ENCODE measurements at places on chromosomes 13 and 19.

GRCh38 chr19:16605553-16605994 lies 22.4 kb downstream of the MED26 start:
- no peak for DNase-seq

DNA sequence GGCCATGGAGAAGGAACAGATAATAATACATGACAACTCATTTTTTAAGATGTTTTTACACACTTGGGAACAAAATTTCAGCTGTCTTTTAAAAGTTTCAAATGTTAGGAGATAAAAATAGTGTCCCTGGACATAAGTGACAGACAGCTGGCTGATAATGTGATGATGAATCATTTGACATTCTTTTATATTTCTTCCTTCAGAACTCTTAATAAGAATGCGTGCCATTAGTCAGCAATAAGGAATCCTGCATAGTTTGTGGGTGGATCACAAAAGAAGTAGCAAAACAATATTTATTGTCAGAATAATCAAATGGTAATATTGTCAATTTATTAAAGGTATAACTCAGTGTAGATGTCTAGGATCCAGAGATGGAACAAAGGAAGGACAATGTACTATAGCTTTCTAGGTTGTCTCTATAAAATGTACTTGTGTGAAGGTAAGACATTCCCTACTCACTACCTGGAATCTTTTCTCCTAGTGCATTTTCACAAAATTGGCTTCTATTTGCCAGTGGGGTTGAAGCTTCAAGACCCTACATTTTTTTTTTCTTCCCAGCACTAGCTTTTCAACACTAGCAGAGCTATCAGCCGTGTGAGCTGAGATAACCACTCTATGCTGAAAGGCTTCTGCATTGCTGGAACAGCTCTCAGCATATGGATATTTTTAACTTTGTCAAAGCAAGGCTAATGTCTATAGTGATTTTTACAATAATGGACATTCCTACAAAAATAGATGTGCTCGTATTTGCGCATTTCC lies 175.6 kb upstream of the SLITRK6 start:
- no peak for DNase-seq

GRCh38 chr13:73142071-73142470 lies 83.3 kb downstream of the KLF5 start:
- DNase-seq = no peak

- no peak for DNase-seq
Observed at GRCh38 chr13:51240958-51241357, 18.8 kb downstream of the FAM124A start.

GRCh38 chr13:96071504-96071903 lies 18.3 kb upstream of the UGGT2 start:
- DNase-seq = no peak

DNA sequence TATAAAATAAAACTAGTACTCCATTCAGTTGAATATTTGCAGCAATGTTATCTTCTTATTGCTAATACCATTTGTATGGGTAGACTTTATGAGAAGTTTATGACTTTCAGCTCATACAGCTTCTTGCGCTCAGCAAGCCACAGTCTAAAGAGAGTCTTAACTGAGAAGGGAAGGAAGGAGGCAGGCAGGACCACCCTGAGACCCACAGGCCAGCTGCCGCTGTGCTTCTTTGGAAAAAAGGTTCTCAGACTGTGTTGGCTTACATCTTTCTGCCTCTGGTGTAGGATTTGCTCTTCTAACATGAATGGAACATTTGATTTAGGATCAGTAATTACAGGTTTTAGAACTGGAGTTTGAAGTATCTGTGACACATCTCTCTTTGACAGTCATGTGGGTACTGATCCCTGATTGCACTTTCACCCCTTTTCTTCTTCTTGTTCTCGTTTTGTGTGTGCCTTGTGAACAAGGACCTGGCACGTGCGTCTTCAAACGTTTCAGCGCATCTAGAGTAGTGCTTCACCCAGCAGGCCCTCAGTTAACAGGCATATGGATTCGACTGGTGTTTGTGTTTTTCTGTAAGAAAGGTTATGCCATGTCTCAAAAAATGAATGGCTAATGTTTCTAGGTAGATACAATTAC lies 7.1 kb upstream of the GPR18 start:
- DNase-seq = no peak

GRCh38 chr13:60562096-60562780 lies 165.2 kb downstream of the TDRD3 start:
- DNase-seq = no peak

- DNase-seq = no peak
Observed at GRCh38 chr19:338421-338820, 6.2 kb downstream of the MIER2 start.

- DNase-seq = no peak
Observed at GRCh38 chr13:98406971-98407370, 169.9 kb downstream of the STK24 start.

GRCh38 chr13:75309981-75310580 lies 171.9 kb downstream of the TBC1D4 start:
- DNase-seq = no peak

GRCh38 chr13:26678796-26679195 lies 81.8 kb downstream of the GPR12 start:
- DNase-seq = no peak

DNA sequence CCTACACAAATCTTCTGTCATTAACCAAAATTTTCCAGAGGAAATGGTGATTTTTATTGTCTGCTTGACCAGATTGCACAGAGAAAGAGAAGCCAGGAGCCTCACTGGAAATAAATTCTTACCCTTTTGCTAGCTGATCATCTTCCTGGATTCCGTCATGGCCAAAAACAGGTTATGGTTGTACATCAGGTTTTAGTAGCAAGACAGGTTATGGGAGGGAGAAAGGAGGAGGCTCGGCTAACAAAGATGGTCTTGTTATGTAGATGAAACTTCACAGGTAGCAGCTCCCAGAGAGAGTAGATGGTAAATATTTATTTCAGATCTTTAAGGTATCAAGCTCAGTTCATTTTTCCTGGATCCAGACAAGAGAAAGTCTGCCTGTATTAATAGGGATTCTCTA lies 19.7 kb upstream of the CEACAM3 start:
- DNase-seq = no peak

DNA sequence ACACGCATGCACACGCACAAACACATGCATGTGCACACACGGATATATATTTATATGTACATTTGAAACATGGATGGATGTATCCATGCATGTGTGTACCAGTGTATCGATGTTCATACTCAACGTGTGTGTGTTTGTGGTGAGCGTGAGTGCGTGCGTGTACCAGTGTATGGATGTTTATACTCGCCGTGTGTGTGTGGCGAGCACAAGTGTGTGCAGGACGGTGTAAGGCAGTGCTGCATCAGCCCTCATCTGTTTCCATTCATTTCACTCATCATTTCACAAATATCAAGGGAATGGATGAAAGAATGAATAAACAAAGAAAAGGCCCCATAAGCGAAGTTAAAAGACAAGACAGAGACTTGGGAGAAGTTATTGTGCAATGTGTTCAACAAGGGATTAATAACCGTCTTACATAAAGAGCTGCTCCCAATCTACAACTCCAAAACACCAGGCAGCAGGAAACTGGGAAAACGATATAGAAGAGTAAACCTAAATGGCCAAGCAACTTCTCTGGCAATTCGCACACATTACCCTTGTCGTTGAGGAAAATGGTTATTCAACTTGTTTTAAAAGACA lies 21.7 kb upstream of the MIER2 start:
- DNase-seq = no peak

GRCh38 chr13:102935896-102936321 lies 90.1 kb downstream of the ERCC5 start:
- no peak for DNase-seq

- no peak for DNase-seq
Observed at GRCh38 chr19:49488863-49489537, 1.6 kb downstream of the RPL13A start.

GRCh38 chr19:55540619-55541018 lies 3.7 kb upstream of the SBK2 start:
- no peak for DNase-seq

DNA sequence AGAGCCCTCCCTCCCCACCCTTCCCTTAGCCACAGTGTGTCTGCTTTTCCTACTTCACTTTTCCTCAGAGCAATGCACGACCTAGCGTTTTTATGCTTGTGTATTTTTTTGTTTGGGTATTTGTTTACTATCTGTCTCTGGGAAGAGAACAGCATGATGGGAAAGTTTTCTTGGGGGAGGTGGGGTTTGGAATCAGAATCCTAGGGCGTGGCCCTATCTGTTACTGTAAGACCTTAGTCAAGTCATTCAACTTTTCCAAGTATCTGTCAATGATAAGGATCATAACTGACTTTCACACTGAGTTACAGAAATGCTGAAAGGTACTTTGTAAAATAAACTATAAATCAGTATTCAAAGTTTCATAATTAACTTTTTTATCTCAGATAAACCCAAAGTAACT lies 146.3 kb upstream of the WASF3 start:
- no peak for DNase-seq

- peak; percentile 66 for DNase-seq
Observed at GRCh38 chr19:44648631-44649251, 5.0 kb downstream of the PVR start.

- DNase-seq = peak; percentile 6
Observed at GRCh38 chr19:39937094-39937720, 2.8 kb upstream of the FCGBP start.

GRCh38 chr19:934197-934840 lies 8.5 kb downstream of the ARID3A start:
- DNase-seq = no peak

DNA sequence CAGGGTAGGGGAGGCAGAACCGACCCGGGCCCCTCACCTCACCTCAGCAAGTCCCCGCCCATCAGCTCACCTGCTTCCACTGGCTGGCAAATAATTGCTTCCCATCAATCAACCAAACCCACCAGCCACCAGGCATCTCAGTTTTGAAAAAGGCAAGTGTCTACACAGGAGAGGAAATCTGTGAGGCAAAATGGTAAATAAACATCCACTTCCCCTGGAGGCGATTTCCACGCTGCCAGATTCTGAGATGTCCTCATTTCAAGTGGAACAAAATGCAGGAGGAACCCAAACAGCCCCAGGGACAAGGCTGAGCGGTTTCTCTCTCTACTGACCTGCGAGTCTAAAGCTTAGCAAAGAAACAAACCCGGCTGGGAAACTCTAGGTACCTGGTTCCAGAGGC lies 117.5 kb downstream of the CRYL1 start:
- DNase-seq = no peak

DNA sequence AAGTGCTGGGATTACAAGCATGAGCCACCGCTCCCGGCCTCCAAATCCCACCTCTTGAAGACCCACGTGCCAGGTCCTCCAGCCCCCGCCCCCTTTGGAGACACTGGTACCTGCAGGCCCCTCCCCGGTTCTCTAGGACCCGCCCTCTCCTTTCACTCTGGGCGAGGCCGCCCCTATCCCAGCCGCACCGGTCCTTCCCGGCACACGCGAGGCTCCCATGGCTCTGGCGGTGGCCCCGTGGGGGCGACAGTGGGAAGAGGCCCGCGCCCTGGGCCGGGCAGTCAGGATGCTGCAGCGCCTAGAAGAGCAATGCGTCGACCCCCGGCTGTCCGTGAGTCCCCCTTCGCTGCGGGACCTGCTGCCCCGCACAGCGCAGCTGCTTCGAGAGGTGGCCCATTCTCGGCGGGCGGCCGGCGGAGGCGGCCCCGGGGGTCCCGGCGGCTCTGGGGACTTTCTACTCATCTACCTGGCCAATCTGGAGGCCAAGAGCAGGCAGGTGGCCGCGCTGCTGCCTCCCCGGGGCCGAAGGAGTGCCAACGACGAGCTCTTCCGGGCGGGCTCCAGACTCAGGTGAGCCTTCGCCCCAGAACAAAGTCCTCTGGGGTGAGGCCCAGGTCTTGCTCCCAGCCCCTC lies at the start of gene CBLC:
Gene CBLC (plus strand): TSS at position 176 of the 633 bp plus-strand sequence. CDS start 42 bp downstream, at position 218.
- peak; percentile 89 for DNase-seq

DNA sequence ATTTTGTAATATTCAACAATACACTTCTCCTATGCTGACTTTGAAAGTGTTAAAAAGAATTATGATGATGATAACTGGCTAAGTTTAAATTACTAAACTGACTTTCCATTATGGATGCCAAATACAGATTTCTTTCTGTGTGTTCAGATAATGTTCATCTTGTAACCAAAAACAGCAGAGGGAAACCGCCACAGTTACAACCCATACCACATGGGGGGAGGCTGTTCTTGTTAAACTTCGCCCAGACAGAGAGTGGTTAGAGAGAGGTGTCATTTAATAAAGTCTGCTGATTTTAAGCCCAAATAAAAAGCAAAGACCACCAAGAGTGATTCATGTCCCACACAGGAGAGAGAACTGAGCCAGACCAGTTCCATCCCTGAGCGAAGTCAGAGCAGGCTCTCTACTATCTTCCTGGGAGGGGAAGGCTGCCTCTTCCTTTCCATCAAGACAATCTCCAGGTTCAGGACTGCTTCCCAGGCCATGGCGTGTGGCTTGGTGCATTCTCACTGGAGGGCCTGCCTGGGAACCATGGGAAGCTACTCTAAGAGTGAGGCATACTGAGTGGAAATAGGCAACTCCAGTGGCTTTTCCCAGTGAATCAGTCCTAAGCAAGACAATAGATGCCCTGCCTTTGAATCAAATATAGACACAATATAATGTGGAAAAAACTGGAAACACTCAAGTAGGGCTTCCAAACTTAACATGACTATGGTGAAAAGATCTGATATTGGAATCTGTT lies 18.2 kb downstream of the EFNB2 start:
- DNase-seq = no peak

GRCh38 chr13:51477149-51477548 lies 24.3 kb upstream of the INTS6 start:
- DNase-seq = no peak

GRCh38 chr19:20171285-20171684 lies 4.3 kb downstream of the ZNF486 start:
- DNase-seq = no peak

DNA sequence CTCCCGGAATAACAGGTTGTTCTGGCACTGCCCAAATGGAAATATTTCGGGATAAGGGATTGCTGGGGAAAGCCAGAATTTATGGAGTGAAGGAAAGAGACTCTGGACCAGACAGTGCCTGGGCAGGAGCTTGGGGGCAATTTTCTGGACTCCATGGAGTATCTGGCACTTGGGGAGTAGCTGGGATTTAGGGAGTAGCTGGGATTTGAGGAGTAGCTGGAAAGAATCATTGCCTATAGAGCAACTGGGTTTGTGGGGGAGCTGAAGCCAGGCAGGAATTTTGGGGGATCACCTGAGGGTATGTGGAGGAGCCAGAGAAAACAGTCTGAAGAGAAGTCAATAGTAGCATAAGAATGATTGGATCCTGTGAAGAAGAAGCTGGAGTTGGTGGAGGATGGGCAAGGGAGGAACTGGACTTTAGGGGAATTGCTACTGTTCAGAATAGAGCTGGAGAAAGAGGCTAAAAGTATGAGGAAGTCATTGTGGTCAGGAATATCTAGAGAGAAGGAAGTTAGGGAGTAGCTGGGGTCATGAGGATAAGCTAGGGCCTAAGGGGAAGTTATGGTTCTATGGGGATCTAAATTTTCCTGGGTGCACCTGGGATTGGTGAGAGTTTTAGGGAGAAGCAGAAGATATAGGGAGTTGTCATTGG lies 14.8 kb downstream of the FSD1 start:
- DNase-seq = no peak

GRCh38 chr19:1325568-1326294 lies 40.1 kb downstream of the EFNA2 start:
- no peak for DNase-seq

- no peak for DNase-seq
Observed at GRCh38 chr13:26495750-26496149, 61.7 kb upstream of the WASF3 start.

- no peak for DNase-seq
Observed at GRCh38 chr19:34676697-34677385, at the start of gene SCGB2B2. TSS of gene SCGB2B2 (minus strand) at chr19:34677159. CDS start at chr19:34594563, 82,596 bp downstream.
